Body of pancreas (tissue), 4 donors: ENCODE measurements at places on chromosomes 2 and 18. TPM values are rescaled to one million over a fixed set of nuclear protein-coding genes. Genes with fewer than 3 reads are reported as not detected.
A peak's percentile ranks its signal among the peaks of the same experiment; 100 is the strongest.

The NMUR1 gene
- total RNA-seq = 6.3 TPM

GRCh38 chr2:223815186-223815883 lies 22.0 kb downstream of the AP1S3 start:
- DNase-seq = peak; percentile 26

The MATN3 gene
- total RNA-seq = not detected

DNA sequence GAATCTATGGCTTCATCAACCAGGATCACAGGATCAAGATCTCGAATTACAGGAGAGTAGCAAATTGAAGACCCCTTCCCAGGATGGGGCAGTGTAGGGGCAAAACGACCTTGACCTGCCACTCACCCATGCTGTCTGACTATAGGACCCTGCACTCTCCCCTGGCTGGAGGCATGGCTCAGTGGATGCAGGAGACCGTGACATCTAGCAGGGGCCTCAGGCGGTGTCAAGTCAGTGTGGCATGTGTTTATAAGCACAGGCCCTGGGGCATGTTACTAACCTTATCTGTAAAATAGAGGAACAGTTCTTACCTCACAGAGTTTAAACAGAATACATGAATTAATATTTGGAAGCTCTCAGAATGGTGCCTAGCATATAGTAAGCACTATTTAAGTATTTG lies 3.5 kb downstream of the HAAO start:
- DNase-seq = no peak

DNA sequence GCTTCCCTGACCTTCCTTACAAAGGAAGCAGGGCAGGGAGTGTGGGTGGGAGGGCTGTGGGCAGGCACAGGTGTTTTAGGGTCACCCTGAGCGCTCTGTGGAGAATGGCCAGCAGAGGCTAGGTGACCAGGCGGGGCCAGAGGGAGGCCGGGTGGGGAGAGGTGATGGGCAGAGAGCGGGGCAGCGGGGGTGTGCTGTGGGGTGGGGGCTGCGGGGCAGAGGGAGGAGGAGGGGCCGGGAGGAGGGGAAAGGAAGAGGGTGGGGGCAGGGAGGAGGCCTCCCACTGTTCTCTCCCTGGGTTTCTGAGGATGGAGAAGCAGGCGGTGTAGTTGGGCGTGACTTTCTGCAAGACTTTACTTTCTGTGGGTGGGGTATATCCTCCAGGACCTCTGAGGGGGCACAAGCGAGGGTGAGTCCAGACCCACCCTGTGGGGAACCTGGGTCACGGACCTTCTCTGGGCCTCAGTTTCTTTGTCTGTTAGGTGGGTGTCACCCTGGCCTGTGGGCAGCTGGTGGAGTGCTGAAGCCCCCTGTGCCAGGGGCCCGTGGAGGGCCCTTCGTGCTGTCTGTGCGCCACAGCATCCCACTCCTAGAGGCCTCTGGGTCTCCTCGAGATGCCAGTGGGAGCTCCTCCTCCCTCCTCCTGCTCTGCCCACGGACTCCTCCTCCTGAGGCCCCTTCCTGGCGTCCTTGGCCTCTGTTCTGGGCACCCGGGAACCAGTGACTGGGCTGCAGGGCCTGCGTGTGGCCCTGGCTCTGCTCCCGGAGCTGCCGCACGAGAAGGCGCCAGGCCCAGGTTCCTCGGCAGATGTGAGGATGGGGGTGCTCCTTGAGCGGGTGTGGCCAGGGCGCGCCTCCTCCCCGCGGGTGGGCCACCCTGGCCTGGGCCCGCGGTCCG lies 6.3 kb upstream of the NEU4 start:
- DNase-seq = no peak

The IL1A gene
- total RNA-seq = not detected

The ZAP70 gene
- total RNA-seq = 4.0 TPM

- DNase-seq = no peak
Observed at GRCh38 chr18:31596081-31596872, 4.6 kb downstream of the TTR start.

DNA sequence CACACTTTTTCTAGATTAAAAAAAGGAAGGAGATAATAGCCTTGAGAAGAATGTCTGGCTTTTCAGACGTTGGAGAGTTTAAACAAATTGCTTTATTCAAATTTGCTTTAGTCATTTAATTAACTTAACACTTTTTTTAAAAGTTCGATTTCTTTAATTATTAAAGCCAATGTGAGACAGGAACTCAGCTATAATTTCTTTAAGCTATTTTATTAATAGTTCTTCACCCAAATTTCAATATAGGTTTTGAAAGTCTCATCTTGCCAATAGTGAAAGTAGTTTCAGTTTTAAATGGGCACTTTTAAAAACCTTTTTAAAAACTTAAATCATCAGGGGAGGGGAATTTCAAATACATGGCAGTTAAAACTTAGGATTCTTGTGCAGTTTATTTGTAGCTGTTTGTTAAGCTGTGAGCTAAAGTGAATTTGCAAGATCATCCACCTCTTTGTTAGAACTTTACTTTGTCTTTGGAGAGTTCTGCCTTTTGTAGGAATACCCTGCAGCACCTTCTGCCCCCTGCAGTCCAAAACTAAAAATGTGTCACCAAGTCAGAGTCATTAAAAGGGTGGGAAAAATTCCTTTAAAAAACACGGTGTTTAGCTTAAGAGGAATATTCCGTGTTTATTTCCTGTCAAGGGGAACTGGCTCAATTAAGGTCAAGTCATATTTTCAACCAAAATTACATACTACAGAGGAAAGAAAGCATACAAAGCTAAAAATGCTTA lies 4.6 kb downstream of the TGIF1 start:
- DNase-seq = peak; percentile 40

DNA sequence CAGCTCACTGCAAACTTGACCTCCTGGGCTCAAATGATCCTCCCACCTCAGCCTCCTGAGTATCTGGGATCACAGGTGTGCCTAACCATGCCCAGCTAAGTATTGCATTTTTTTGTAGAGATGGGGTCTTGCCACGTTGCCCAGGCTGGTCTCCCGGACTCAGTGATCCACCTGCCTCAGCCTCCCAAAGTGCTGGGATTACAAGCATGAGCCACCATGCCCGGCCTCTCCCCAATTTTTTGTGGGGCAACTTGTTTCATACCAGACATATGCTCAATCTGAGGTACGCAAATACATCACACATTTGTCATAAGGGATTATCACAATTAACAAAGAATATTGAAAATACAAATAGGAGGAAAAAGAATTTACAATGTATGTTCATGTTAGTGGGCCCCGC lies 27.7 kb downstream of the LGALSL start:
- DNase-seq = no peak

- DNase-seq = peak; percentile 46
Observed at GRCh38 chr2:100580367-100581276, 17.8 kb downstream of the PDCL3 start.

GRCh38 chr2:223993634-223994232 lies 36.5 kb downstream of the MRPL44 start:
- peak; percentile 79 for DNase-seq

DNA sequence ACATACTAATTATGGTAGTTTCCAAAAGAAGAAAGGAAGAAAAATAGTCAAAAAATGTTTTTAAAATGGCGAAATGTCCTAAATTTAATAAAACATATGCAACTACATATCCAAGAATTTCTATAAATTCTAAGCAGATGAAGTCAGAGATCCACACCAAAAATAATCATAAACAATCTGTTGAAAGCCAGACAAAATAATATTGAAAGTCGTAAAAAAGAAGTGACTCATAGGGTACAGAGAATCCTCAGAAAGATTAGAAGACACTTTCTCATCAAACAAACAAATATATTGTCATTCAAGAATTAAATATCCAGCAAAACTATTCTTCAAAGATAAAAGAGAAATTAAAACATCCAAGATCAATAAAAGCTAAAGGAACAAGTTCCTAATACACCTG lies 281.4 kb upstream of the ZNF804A start:
- no peak for DNase-seq

GRCh38 chr2:171798156-171798820 lies 95.8 kb downstream of the SLC25A12 start:
- DNase-seq = no peak

GRCh38 chr18:21855432-21855831 lies 114.8 kb downstream of the MIB1 start:
- DNase-seq = no peak

GRCh38 chr2:186426153-186427016 lies 59.7 kb upstream of the ZC3H15 start:
- DNase-seq = no peak

The REEP1 gene
- total RNA-seq = 5.4 TPM

The CCDC141 gene
- 13.7 TPM for total RNA-seq

The DSG1 gene
- not detected for total RNA-seq

The CELF4 gene
- total RNA-seq = 3.3 TPM

- no peak for DNase-seq
Observed at GRCh38 chr2:26754972-26755670, 9.0 kb upstream of the SLC35F6 start.

The LINC00305 gene
- total RNA-seq = not detected

The CYTIP gene
- total RNA-seq = 5.6 TPM
